Left forelimb (tissue), 1 donor: ENCODE measurements at places on chromosomes 11 and 22.

DNA sequence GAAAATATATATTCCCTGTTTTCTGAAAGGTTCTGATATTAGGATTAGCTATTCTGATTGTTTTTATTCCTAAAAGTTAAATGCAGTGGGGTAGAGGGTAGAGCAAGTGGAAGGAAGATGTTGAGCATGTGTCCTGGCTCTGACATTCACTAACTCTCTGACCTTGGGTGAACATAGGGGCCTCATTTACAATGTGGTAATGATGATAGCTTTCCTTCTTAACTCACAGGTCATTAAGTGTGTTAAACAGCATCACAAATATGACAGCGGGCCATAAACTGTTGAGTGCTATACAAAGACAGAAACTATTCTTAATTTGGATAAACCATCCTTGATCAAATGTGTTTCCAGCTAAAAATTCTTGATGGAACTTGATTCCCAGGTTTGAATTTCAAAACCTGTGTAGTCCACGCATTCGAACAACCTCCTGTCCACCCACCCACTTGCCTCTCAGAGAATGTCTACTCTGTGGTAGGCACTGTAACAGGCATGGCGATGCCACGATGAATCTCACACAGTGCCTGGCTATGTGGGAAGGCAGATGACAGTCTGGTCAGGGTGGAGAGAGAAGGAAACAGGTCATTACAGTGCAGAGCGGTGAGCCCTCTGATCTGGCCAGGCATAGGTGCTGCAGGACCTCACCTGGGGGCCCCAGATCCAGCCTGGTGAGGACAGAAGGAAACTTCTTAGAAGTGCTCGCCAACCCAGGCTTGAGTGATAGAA is 19.3 kb upstream of the PEX26 start:
- DNase-seq: no peak

- DNase-seq: no peak
Measured at GRCh38 chr11:62682518-62682917, 3.6 kb upstream of the UBXN1 start.

GRCh38 chr11:43681401-43681942 is 934 bp downstream of the HSD17B12 start:
- DNase-seq: no peak

- no peak for DNase-seq
Measured at GRCh38 chr22:17639247-17639741, 737 bp downstream of the BCL2L13 start.

DNA sequence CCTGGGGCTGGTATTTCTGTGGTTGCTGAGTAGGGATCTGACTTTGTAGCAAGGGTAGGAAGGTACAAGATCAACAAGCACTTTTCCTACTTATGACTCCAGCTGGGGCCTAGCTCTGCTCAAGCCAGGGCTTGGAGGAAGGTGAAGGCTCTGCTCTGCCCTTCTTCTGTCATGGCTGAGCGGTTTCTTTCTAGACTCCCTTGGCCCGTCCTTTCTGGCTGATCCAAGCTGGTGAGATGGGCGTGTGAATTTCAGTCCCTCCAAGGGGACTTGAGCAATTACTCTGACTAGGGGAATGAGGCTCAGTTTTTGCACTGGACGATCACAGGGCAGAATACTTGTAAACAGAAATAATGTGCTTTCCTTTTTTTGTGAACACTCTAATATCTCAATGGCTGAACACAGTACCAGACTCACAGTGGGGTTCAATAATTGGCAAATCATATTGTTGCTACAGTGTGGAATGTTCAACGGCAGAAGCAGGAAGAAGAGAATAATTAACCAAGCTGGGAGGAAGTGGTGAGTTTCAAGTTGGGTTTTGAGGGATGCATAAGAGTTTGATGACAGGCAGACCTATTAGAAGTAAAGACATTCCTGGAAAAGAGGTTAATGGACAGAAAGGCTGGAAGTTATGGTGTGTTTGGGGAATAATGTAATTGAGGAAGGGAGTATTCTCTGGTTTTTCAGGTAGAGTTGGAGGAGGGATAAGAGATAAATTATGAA is 507.6 kb downstream of the MIAT start:
- no peak for DNase-seq
